ENCODE measurements at places on chromosomes 7 and 10. TPM values are rescaled to one million over a fixed set of nuclear protein-coding genes. Genes with fewer than 3 reads are reported as not detected.

DNA sequence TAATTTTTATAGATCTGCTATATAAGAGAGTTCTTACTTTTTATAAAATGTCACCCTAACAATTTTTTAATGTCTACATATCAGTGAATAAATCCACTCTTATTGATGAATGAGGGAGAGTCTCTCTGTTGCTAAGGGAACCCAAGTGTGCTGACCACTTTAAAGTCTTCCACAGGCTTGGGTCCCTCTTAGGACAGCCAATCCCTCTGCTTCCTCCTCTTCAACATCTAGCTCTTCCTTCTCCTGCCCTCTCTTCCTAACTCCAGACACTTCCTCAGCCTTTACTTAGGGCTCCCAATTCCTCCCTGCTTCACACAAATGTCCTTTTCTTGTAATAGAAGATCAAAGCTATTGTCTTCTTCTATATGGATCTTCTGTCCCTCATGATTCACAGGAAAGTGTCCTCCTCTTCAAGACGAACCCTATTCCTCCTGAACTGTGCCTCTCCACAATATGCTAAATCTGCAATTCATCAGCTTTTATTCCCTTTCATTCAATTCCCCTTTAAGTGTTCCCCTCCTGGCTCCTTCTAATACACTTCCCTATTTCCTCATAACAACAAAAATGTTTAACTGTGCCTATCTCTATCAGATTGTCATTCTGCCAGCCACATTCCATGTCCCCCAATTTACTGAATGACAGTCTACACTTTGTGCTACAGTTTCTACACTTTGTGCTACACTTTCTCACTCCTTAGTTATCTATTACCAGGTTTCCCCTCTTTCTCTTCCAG is 37.7 kb downstream of the CDK6 start:
- no peak overlapping the region for H3K4me3 ChIP-seq
- no peaks in the 10 kb centered on the region for H3K4me1 ChIP-seq
- DNase-seq: no peak
- H3K27ac ChIP-seq: no peak overlapping the region

GRCh38 chr7:93011351-93012294 is 106.2 kb downstream of the SAMD9 start:
- no peaks in the 10 kb centered on the region for H3K36me3 ChIP-seq
- H3K27me3 ChIP-seq: no peaks in the 10 kb centered on the region
- H3K4me1 ChIP-seq: peaks cover 10% of the 10 kb centered on the region
- DNase-seq: no peak
- no peak overlapping the region for H3K4me3 ChIP-seq

The TMEM270 gene
- total RNA-seq: not detected

The ZNF365 gene
- 11.6 TPM for total RNA-seq

- no peak overlapping the region for H3K27ac ChIP-seq
- no peak for DNase-seq
- H3K27me3 ChIP-seq: no peaks in the 10 kb centered on the region
Observed at GRCh38 chr7:47488969-47489342, 93.0 kb downstream of the TNS3 start.

GRCh38 chr10:12208460-12208859 is 12.5 kb downstream of the CDC123 start:
- H3K4me1 ChIP-seq: no peaks in the 10 kb centered on the region
- H3K36me3 ChIP-seq: peaks cover 30% of the 10 kb centered on the region
- H3K27ac ChIP-seq: no peak overlapping the region

- H3K27me3 ChIP-seq: no peaks in the 10 kb centered on the region
- no peak for DNase-seq
- no peak overlapping the region for H3K27ac ChIP-seq
- no peaks in the 10 kb centered on the region for H3K4me1 ChIP-seq
Observed at GRCh38 chr10:11478807-11479206, 132.6 kb downstream of the USP6NL start.

The UROS gene
- total RNA-seq: 61.9 TPM

The GOLGA7B gene
- 10.8 TPM for total RNA-seq

- H3K27me3 ChIP-seq: peaks cover 3% of the 10 kb centered on the region
- H3K27ac ChIP-seq: no peak overlapping the region
- H3K36me3 ChIP-seq: no peaks in the 10 kb centered on the region
Observed at GRCh38 chr7:37452346-37452745, 3.7 kb upstream of the ELMO1 start.

GRCh38 chr7:77838929-77839491 is 40.4 kb downstream of the PHTF2 start:
- H3K4me3 ChIP-seq: no peak overlapping the region
- no peak for DNase-seq
- H3K27me3 ChIP-seq: no peaks in the 10 kb centered on the region
- no peaks in the 10 kb centered on the region for H3K36me3 ChIP-seq
- no peak overlapping the region for H3K27ac ChIP-seq
- no peaks in the 10 kb centered on the region for H3K4me1 ChIP-seq

- H3K4me3 ChIP-seq: no peak overlapping the region
- H3K36me3 ChIP-seq: peaks cover 50% of the 10 kb centered on the region
- H3K4me1 ChIP-seq: peaks cover 27% of the 10 kb centered on the region
- peak overlapping the region; percentile 15 for H3K27ac ChIP-seq
Observed at GRCh38 chr7:128859232-128860157, 3.2 kb upstream of the ATP6V1F start.

DNA sequence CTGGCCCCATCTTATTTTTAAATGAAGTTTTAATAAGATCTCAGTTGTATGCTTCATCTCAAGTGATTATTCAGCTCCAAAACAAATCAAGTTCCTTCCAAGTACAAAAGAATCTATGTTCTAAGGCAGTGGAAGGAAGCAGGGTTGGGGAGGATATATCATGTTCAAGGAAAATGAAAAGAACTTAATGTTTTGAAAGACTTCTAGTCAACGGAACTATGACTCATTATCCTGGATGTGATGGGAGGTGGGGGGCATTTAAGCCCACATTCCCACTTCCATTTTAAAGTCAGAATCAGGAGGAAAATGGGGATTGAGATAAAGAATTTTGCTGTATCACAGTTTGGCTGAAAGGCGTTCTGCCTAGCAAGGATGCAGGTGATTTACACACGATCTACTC is 59.4 kb downstream of the FANK1 start:
- no peaks in the 10 kb centered on the region for H3K36me3 ChIP-seq
- no peaks in the 10 kb centered on the region for H3K27me3 ChIP-seq
- no peak overlapping the region for H3K27ac ChIP-seq
- no peak for DNase-seq
- no peaks in the 10 kb centered on the region for H3K4me1 ChIP-seq

- no peak for DNase-seq
- no peak overlapping the region for H3K27ac ChIP-seq
- H3K27me3 ChIP-seq: no peaks in the 10 kb centered on the region
- H3K4me3 ChIP-seq: no peak overlapping the region
Observed at GRCh38 chr7:17070231-17070708, 188.5 kb upstream of the AGR3 start.

The XRCC2 gene
- total RNA-seq: 4.5 TPM

GRCh38 chr7:142811154-142811737 is 40.5 kb downstream of the PRSS2 start:
- DNase-seq: peak; percentile 92
- H3K4me3 ChIP-seq: no peak overlapping the region
- H3K4me1 ChIP-seq: peaks cover 6% of the 10 kb centered on the region
- H3K27ac ChIP-seq: no peak overlapping the region
- H3K27me3 ChIP-seq: no peaks in the 10 kb centered on the region
- no peaks in the 10 kb centered on the region for H3K36me3 ChIP-seq

The TOMM7 gene
- total RNA-seq: 386 TPM

The GLI3 gene
- 11.9 TPM for total RNA-seq

Data from spinal cord (tissue), 10 donors.